ENCODE measurements at places on chromosomes 11 and 22. TPM values are rescaled to one million over a fixed set of nuclear protein-coding genes. Genes with fewer than 3 reads are reported as not detected.

DNA sequence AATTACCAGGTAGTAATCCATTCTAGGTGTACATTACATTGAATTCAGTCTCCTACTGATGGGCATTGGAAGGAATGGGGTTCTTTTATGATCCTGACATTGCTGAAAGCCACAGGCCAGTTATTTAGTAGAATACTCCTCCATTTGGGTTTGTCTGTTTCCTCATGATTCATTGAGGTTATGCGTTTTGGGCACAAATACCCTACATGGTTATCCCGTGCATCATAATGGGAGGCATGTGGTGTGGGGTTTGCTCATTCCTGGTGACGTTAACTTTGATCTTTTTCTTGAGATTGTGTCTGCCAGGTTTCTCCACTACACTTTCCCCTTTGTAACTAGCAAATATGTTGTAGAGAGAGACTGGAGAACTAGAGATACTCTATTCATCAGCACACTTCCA, 5.5 kb downstream of the FOLR3 start:
- DNase-seq, result no peak

GRCh38 chr11:69317401-69318092, 23.6 kb downstream of the MYEOV start:
- DNase-seq, result no peak

AP5B1 gene
- 13.0 TPM for total RNA-seq

CCDC88B gene
- 117 TPM for total RNA-seq

MYRF gene
- 0.67 TPM for total RNA-seq

LGR4 gene
- total RNA-seq, result 0.90 TPM

BIK gene
- 5.3 TPM for total RNA-seq
